ENCODE measurements at places on chromosomes 5 and 9. TPM values are rescaled to one million over a fixed set of nuclear protein-coding genes. Genes with fewer than 3 reads are reported as not detected.

The ZDHHC11 gene
- 21.8 TPM for total RNA-seq

The FAM169A gene
- 78.7 TPM for total RNA-seq

The FANCG gene
- total RNA-seq, result 56.2 TPM

- H3K27ac ChIP-seq, result no peak overlapping the region
- peaks cover 4% of the 10 kb centered on the region for H3K36me3 ChIP-seq
- H3K4me1 ChIP-seq, result no peaks in the 10 kb centered on the region
- DNase-seq, result no peak
Observed at GRCh38 chr9:36218011-36218410, 27.3 kb downstream of the CLTA start.

All from GM23338 (cell line).